NCI-H1092 treated with DMSO at 0.1 percent for 48 hours (cell line): ENCODE measurements at places on chromosomes 1 and 21.

- DNase-seq = no peak
These were observed 37.1 kb upstream of the CR2 start for GRCh38 chr1:207417076-207417475.

GRCh38 chr1:18170444-18170843 lies 62.8 kb downstream of the IGSF21 start:
- no peak for DNase-seq

DNA sequence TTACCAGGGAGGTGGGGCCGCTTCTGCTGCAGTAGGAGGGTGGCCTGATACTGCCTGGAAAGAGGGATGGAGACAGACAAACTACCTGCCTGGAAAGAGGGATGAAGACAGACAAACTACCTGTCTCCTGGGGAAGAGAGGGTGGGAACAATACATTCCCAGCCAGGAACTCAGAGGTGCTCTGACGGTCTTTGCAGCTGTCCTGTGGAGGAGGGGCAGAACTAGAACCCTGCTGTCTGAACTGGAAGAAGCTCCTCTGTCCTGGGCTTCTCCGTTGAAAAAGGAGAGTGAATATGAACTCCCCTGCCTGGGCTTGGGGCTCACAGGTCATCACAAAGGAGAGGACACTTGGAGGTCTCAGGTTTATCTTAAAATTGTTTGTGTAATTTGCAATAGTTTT lies 40.3 kb upstream of the ETV3 start:
- DNase-seq = no peak

DNA sequence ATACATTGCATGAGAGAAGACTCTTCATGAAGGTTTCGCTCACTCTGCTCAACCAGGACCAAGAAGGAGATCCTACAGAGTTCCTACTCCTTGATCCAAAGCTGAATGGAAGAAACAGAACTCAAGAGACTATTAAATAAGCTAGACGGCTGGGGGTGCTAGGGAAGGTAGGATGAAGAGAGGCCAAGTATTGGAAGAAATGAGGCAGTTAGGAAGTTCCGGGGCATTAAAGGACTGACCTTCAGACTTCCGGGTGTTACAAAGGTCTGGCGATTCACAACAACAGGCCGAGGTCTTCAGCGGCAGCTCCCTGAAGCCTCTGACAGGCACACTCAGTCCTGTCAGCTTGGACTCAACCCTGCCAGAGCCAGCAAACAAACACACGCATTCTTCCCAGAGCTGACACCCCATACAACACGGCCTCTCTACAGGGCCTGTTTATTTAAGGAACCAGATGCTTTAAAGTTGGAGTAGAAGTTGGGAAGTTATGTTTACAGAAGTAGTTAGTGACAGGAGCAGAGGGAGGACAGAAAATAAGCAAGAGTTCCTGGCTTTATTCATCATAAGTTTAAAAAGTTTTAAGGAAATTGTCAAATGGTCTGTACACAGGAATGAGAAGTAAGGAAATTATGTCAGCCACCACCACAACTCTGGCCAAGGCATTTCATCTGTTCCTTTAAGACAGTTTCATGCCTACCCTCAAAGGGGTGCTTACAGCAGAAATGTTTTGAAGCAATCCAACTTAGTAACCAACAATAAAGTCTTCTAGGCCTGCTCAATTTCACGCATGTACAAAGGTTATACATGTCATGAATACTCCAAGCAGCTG lies 4.7 kb downstream of the SORT1 start:
- DNase-seq = no peak

GRCh38 chr21:43986544-43987451 lies 25.3 kb upstream of the TRAPPC10 start:
- DNase-seq = no peak

DNA sequence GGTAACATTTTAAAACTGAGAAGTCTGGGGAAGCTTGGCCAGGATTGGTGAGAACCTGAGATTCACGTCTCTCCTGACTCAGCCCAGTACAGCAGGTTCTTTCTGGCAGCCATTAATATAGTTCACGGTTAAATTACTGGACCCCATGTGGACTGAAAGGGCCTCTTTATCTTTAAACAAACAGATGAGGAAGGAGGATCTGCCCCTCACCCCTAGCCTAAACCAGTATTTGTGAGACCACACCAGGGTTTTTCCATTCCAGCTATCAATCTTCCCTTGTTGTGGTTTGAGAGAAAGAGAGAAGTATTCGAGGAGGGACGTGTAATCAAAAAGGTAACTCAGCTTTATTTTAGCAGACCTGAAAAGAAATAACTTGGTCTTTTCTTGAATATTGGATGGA lies 137.1 kb downstream of the PROX1 start:
- no peak for DNase-seq

DNA sequence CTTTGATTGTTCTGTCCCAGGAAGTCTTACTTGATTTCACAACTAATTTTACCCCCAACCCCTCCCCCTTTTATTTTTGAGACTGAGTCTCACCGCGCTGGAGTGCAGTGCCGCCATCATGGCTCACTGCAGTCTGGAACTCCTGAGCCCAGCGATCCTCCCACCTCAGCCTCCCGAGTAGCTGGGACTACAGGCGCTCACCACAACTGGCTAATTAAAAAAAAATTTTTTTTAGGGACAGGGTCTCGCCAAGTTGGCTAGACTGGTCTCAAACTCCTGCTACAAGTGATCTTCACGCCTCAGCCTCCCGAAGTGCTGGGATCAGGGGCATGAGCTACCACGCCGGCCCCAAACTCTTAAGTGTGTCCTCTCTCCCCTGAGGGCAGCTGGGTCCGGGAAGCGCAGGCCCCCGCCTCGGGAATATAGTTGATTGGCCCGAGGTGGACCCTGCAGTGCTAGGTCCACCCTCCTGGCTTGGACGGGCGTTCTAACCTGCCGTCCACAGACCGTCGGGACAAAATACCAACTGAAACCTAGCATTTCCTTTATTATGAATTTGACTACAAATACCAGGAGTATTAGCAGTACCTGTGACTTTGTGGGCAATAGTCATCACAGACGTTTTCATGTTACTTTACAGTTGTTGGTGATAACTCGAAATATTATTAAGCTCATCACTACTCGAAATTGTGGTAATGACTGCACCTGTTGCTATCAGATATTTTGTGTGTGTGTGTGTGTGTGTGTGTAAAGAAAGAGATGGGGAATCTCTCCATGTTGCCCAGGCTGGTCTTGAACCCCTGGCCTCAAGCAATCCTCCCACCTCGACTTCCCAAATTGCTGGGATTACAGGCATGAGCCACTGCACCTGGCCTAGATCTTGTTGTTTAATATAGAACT lies 642 bp upstream of the PARP1 start:
- DNase-seq = no peak

DNA sequence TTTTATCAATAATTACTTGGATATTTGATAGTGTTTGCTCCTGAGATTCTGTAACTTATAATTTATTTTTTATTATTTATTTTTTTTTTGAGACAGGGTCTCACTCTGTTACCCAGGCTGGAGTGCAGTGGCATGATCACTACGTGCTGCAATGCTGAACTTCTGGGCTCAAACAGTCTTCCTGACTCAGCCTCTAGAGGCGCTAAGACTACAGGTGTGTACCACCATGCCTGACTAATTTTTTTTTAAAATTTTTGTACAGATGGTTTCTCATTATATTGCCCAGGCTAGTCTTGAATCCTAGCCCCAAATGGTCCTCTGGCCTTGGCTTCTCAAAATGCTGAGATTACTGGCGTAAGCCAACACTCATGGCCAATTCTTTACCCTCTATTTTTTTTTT lies 845.5 kb upstream of the ADGRL4 start:
- no peak for DNase-seq

GRCh38 chr1:61253059-61253735 lies 170.8 kb downstream of the NFIA start:
- DNase-seq = peak; percentile 29

DNA sequence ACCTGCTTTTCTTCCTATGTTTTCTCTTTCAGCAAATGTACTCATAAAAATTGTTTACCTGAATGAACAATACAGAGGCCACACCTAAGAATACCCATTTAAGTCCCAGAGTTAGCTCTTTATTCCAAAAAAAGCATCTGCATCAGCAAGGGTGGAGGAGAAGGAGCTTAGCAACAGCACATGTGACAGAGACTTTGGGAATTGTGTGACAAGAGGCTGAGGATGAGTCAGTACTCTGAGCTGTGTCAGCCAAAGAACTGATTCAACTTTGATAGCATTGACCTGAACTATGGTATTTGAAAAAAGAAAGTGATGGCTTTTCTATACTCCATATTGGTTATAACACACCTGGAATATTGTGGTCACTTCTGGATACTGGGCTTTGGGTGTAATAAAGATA lies 162.7 kb downstream of the ZNF648 start:
- no peak for DNase-seq

- DNase-seq = peak; percentile 42
These were observed 769 bp downstream of the GALE start for GRCh38 chr1:23799570-23800399.
